ENCODE measurements at places on chromosomes 12 and 14. TPM values are rescaled to one million over a fixed set of nuclear protein-coding genes. Genes with fewer than 3 reads are reported as not detected.

GRCh38 chr14:91348845-91349465 is 68.7 kb downstream of the CCDC88C start:
- H3K4me3 ChIP-seq = no peak overlapping the region
- H3K36me3 ChIP-seq = no peaks in the 10 kb centered on the region
- H3K27me3 ChIP-seq = no peaks in the 10 kb centered on the region
- H3K4me1 ChIP-seq = peaks cover 56% of the 10 kb centered on the region
- DNase-seq = no peak

- DNase-seq = no peak
- H3K4me3 ChIP-seq = no peak overlapping the region
- H3K4me1 ChIP-seq = peaks cover 18% of the 10 kb centered on the region
- no peak overlapping the region for H3K27ac ChIP-seq
- peaks cover 18% of the 10 kb centered on the region for H3K27me3 ChIP-seq
Observed at GRCh38 chr14:78324353-78324752, 154.2 kb downstream of the NRXN3 start.

- no peak overlapping the region for H3K27ac ChIP-seq
- DNase-seq = no peak
- H3K4me3 ChIP-seq = no peak overlapping the region
- H3K27me3 ChIP-seq = no peaks in the 10 kb centered on the region
Observed at GRCh38 chr12:112207397-112207924, 82.1 kb downstream of the TRAFD1 start.

GRCh38 chr12:59678759-59679411 is 83.1 kb downstream of the SLC16A7 start:
- H3K36me3 ChIP-seq = no peaks in the 10 kb centered on the region
- H3K27ac ChIP-seq = no peak overlapping the region
- H3K4me3 ChIP-seq = no peak overlapping the region
- no peak for DNase-seq

DNA sequence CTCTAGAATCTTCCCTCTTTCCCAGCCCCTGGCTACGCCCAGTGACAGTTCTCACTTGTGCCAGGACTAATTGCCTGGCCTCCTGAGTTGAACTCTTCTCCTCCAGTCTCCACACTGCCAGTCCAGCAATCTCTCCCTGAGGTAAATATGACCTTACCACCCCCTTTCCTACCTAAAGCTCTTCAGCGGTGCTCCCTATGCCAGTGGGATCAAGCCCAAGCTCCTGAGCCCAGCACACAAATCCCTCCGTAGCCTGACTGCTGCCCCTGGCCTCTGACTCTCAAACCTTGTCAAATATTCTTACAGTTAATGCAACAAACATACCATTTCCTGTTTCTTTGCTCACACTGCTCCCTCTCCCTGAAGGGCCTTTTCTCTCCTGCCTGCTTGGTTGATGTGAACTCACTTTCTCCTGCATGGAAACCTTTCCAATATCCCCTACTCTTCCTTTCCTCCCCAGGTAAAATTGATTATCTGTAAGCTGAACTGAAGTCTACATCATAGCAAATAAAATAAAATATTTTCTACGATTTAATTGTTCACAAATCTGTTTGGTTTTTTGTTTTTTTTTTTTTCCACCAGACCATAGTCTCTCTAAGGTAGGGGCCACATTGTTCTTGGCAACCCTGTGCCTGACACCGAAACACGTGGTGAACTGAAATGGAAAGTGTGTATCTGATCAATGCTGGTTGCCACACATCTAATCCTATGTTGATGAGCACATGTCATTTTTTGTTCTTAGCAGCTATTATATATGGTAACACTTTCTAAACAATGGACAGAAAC is 147.5 kb downstream of the SLC38A6 start:
- no peak for DNase-seq
- no peaks in the 10 kb centered on the region for H3K27me3 ChIP-seq
- peak overlapping the region; percentile 19 for H3K4me3 ChIP-seq
- H3K27ac ChIP-seq = peak overlapping the region; percentile 1
- no peaks in the 10 kb centered on the region for H3K36me3 ChIP-seq

The PPP1R3E gene
- total RNA-seq = 16.7 TPM

The KRT75 gene
- total RNA-seq = not detected

The PRKD1 gene
- total RNA-seq = 16.3 TPM

The TBC1D30 gene
- 5.6 TPM for total RNA-seq

The MYO1H gene
- total RNA-seq = 0.79 TPM
